Stimulated activated CD8-positive, alpha-beta memory T cell treated with anti-CD3 and anti-CD28 coated beads, Interleukin-7, amount 100 ng/mL, for 24 hours (primary cell): ENCODE measurements at places on chromosomes 6 and 20.

DNA sequence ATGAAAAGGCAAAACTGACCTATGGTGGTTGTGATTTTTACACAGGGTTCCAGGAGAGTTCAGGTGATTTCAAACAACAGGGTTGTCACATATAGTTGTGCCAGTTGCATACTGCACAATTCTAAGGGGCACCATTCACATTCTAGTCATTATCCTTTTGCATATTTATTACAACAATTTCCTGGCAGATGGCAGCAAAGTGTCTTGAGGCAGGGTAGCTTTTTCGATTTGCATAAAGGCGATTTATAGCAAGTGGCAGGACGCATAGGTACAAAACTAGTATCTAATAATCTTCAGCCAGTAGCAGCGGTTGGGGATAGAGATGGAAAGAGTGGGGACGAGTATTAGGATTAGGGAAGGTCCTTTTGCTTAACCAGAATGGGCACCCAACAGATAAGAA lies 46.5 kb upstream of the TRAF3IP2 start:
- DNase-seq = no peak

DNA sequence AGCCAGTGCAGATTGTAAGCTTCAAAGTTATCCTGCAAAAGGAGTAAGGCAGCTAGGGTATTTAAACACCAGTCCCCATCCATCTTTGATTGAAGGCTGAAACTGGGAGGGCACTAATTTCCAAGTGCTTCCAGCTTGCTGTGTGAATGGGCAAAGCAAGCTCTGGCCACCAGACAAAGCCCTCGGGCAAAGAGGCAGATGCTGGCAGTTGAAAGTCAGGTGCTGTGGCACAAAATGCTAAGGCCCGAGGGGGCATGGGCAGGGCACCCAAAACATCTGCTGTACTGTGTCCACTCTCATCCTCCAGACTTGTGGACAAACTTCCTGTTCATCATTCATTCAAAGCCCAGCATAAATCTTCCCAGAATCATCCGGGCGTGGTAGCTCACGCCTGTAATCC lies 62.9 kb downstream of the TRMT6 start:
- DNase-seq = no peak

- DNase-seq = no peak
Observed at GRCh38 chr20:37627060-37627766, 66.6 kb upstream of the CTNNBL1 start.

DNA sequence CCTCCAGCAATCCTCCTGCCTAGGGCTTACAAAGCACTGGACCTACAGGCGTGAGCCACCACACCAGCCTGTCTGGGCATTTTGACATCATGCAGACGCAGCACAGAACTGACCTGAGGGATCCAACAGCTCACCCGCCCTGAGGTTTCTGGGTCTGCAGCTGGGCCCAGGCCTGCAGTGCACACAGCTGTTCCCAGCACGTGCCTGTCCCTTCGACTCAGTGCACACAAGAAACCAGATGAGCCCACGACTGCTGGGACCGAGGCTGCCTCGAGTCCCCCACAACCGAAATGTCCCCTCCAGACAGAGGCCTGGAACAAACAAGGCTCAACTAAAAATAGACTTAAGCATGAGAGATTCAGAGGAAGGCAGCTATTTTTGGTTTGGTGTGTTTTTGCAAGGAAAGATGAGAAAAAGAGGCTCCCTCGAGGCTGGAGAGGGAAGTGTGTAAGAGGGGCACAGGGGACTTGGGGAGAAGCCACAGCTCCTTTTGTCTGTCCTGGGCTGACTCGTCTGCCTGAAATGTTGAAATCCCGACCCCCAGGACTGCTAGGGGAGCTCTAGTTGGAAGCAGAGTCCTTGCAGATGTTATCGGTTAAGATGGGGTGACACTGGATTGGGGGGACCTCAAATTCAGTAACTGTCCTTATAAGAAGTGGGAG lies 66.3 kb downstream of the YTHDF1 start:
- no peak for DNase-seq

GRCh38 chr6:48490658-48491057 lies 379.7 kb upstream of the PTCHD4 start:
- DNase-seq = no peak

DNA sequence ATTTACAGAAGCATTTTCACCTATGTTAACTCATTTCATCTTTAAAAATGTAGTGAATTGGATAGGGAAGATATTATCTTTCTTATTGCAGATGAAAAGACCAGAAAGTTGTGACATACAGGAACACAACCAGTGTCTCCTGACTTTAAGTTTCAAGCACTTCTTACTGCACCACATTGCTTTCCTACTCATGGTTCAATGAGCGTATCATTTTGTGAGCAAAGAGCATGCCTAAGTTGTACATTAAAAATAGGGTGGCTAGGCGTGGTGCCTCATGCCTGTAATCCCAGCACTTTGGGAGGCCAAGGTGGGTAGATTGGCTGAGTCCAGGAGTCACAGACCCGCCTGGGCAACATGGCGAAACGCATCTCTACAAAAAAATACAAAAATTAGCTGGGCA lies 21.2 kb upstream of the RNGTT start:
- DNase-seq = no peak

GRCh38 chr6:21679761-21680265 lies 86.3 kb downstream of the SOX4 start:
- DNase-seq = no peak

GRCh38 chr6:52505726-52506409 lies 71.0 kb downstream of the TRAM2 start:
- no peak for DNase-seq

DNA sequence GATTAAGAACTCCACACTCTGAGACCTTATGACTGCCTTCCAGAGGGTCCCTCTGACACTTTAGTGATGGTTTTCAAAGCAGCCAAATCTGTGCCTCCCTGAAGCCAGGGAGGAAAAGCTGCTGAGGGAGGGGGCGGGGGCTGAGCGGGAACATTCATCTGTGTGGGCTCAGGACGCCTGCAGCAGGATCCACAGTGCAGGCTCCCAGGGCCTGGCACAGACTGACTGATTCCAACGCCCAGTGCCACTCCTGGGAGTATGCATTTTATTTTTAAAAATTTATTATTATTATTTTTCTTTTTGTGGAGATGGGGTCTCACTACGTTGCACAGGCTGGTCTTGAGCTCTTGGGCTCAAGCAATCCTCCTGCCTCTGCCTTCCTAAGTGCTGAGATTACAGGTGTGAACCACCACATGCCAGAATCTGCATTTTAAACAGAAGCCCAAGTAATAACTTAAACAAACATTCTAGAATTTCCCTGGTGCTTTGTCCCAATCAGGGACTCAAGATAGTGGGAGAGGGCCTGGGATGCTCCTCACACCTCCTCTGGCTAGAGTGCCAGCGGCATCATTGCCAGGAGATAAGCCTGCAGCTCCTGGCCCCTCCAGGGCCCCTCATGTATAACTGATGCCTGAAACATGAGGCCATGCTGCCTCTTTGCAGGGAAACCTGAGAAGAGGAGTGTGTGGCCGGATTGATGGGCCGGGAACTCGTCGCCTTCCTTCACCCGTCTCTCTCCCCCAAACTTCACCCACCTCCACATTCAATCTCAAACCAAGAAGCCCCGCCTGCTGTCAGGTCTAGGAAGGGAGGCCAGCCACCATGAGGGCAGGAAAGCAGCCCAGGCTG lies 438 bp upstream of the TMC2 start:
- no peak for DNase-seq

DNA sequence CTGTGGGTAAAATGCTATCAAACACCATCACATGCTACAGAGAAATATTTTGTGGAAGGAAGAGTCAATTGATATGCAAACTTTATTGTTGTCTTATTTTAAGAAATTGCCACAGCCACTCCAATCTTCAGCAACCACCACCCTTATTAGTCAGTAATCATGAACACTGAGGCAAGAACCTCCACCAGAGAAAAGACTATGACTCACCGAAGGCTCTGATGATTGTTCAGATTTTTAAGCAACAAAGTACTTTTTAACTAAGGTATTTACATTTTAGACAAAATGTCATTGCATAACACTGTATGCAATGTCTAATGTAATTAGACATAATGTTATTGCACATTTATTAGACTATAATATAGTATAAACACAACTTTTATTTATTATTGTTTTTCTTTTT lies 26.2 kb upstream of the MMP24 start:
- no peak for DNase-seq

GRCh38 chr6:132067286-132067685 lies 116.1 kb upstream of the CCN2 start:
- DNase-seq = no peak

DNA sequence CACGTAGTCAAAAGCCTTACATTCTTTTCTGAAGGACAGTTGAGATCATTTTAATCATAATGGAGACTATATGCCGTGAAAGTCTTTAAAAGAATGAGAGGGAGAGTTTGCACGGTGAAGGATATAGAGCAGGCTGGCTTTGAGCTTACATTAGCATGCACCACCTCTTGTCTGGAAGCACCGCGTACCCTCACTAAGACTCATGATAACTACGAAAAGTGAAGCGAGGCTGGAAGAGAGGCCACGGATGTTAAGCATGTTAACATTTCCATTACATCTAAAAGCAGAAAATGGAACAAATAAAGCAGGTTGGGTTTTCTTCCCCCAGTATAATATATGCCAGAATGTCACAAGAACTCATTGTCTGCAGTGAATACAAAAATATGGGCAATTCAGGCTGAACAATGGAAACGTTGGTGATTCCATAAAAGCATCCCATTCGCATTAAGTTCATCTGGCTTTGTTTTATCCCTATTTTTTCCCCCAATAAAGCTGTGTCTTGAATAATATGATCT lies 40.6 kb upstream of the NKX2-2 start:
- no peak for DNase-seq

DNA sequence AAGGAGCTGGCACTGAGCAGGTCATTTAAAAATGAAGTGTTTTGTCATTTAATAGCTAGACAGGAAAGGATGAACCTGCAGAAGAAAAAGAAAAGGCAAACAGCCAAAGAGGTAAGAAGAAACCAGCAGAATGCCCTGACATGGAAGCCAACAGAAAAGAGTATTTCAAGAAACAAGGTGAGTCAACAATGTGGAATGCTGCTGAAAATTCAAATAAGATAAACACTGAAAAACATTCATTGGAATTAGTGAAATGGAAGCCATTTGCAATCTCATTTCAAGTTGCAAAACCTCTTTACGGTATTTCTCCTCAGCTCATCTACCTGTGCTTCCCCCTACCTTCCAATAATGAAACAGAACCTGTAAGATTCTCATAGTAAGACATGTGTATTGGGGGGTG lies 59.6 kb downstream of the RWDD2A start:
- DNase-seq = no peak

DNA sequence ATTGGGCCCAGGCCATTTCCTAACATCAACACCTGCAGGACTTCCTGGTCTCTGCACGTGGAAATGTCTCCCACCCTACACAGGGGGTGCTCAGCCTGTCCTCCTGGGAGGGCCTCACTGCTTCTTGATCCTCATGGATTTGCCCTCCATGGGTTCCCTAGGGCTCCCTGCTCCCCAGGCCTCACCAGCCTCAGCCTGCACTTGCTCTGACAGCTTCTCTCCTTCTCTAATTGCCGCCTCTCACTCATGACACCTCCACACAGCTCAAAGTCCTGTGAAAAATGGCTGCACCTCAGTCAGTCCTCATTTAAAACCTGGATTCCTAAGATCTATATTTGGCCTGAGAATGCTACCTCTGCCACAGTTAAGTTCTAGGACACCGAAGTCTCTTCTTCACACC lies 130.6 kb downstream of the PXDC1 start:
- DNase-seq = no peak

GRCh38 chr6:34147906-34148630 lies 2.2 kb upstream of the GRM4 start:
- no peak for DNase-seq

DNA sequence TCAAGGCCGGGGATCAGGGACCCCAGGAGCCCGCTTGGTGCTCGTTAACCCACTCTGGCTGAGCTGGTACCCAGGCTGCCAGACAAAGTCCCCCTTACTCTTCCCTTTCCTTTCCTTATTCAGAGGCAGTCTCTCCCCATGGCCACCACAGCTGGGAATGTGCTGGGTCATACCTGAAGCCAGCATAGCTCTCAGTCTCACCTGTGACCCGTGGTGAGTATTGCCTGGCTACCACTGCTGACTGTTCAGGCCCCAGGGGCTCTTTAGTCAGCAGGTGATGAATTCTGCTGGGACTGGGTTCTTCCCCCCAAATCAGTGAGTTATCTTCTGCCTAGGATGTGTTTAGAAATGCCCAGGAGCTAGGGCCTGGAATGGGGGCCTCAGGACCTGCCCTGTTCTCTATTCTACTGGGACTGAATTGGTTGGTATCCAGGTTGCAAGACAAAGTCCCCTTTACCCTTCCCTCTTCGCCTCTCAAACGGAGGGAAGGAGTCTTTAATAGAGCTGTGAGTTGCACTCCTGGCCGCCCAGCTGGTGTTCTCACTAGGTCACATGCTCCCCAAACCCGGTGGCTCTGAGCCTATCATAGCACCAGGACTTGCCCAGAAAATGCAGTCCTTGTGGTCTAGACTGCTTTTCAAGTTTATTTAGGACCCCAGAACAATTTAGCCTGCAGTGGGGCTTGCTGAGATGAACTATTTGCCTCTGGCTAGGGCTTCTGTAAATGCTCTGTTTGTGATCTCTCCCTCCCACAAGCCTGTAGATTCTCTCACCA lies 64.6 kb downstream of the MYO6 start:
- no peak for DNase-seq

DNA sequence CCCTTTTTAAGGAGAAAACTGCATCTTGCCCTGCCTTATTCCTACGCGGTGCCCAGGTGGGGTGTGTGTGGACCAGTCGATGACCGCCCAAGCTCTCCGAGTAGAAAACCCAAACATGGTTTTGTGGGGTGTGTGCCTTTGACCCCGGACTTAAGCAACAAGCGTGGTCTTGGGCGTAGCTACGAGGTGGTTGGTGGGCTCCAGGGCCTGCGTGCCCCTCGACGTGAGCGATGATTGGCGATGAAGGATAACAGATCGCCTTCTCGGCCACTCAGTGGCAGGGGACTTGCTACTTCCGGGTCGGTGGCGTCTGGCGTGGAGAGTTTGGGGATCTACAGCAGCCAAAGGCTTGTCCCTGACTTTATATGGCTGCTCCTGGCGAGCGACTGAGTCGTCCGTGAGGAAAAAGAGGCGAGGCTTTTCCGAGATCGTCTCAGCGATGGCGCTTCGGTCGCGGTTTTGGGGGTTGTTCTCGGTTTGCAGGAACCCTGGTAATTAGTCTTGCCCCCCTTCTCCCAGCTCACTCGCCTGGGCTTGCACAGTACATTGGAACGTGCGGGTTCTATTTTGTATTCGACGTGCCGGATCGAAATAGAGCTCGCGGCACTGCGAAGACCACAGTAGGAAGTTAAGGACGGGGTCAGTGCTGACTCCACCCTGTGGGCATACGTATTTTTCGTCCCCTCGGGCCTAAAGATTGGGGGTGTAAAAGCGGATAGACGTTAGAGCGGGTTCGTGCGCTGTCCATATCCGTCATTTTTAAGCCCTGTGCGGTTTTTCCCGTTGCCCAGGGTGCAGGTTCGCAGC lies at the start of gene MRPL18:
Gene MRPL18, plus strand, starts transcription at position 319 of the 807 bp plus-strand sequence. Its CDS starts 121 bp downstream, at position 440.
- peak; percentile 74 for DNase-seq
